Stimulated activated CD4-positive, alpha-beta T cell treated with anti-CD3 and anti-CD28 coated beads, Interleukin-1b, Interleukin-23, amount 100 ng/mL, for 48 hours (primary cell): ENCODE measurements at places on chromosomes 3 and 15.

DNA sequence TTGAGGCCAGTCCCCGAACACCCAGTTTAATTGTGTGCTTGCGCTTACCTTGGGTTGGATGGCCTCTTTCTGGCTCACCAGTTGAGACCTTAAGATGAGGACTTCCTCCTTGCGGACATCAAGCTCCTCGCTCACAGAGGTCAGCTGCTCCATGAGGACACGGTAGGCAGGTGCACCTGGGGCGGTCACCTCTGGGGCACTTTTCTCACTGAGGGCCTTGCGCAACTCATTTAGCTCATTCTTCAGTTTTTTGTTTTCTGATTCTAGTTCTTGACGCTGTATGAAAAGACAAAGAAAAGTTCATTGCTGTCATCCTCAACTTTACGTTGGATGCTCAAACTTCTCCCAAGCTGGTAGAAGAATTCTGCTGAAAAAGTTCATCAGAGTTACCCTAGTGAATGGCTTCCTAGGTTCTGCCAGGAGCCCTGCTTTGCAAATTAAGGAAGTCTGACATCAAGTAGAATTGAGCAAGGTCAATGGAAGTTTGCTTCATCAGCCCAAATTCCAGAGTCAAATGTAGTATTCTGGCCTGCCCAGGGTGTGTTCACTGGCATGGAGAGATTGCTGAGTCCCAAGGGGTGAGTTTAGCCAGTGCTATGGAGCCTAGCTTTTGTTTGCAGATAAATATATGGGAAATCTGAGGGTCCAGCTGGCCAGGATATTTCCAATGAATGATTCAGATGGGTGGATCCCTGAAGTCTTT is 55.8 kb upstream of the MYO5C start:
- no peak for DNase-seq

- no peak for DNase-seq
Measured at GRCh38 chr3:143998266-143998665, 26.6 kb downstream of the DIPK2A start.

- DNase-seq = peak; percentile 74
Measured at GRCh38 chr3:50347187-50347813, 1.8 kb upstream of the ZMYND10 start.

DNA sequence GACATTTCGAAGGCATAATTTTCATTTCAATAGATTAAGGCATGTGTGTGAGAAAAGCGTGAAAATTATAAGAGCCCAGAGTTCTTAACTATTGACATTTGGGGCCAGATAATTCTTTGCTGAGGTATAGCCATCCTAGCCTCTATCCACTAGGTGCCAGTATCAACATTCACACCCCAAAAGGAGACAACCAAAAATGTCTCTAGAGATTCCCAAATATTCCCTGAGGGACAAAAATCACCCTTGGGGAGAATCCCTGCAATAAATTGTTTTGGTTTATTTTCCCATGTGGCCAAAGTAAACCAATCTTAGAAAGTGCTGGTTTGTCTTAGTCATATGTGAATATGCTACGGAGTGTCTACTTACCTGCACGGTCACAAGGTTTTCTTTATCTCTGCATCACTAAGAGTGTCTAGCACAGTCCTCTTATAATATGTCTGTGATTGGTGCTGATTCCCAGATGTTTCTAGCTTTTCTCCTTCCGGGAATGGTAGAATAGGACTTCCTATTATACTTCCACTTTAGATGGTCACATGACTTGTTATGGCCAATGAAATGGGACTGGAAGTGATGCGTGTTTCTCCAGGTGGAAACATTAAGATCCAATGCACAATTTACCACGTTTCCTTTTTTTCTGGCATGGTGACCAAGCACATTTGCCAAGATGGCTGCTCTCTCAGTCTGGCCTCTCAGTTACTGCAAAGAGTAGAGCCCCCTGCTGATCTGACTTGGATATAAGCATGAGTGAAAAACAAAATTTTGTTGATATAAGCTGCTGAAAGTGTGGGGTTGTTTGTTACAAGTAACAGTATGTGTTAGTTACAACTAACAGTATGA is 8.0 kb upstream of the KBTBD8 start:
- no peak for DNase-seq

GRCh38 chr3:144773350-144773749 is 801.7 kb downstream of the DIPK2A start:
- no peak for DNase-seq
